ENCODE measurements at places on chromosomes 3 and 15.

DNA sequence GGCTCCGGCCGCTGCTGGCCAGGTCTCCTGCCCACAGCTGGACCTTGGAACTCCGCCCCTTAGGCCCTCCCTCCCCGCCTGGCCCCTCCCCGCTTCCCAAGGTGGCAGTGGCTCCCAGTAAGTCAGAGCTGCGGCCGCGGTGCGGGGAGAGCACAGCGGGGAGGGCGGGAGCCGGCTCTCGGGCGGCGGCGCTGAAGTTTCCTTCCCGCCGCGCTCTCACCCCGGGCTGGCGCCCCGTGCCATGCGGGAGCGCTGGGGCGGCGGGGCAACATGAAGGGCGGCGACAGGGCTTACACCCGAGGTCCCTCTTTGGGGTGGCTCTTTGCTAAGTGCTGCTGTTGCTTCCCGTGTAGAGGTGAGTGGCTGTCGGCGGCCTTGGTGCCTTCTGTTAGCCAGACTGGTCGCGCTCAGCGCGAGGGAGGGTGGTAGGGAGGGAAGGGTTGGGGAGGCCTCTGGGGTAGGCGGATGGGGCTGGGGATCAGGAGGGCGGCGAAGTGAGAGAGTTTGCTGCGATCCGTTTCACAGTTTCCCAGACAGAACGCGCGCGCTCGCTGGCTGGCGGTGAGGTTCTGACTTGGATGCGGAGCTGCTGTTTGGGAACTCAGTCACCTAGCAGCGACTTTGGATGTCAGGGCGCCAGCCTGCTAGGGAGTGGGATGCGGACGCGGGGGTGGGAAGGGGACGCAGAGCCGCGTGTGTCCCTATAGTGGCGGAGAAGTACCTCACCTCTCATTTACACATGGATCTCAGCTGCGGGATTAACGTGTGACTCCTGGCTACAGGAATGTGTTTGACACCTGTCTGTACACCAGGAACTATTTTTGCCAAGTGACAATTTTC is 145.5 kb upstream of the UMPS start:
- DNase-seq: no peak

DNA sequence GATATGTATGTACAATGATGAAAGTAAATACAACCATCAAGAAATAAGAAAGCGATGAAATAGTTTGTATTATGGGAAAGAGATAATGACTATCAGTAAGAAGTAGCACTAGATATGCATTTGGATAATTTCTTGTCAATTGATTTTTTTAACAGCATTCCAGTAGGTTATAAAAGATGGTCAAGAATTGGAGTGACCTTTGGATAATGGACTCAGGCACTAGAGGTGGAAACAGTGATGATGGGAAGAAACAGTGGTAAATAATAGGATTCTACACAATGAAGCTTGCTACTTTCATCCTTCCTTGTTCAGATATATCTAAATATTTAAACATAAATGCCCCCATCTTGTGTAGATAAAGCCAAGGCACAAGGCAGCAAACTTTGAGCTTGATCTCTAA is 101.4 kb downstream of the GBE1 start:
- no peak for DNase-seq

DNA sequence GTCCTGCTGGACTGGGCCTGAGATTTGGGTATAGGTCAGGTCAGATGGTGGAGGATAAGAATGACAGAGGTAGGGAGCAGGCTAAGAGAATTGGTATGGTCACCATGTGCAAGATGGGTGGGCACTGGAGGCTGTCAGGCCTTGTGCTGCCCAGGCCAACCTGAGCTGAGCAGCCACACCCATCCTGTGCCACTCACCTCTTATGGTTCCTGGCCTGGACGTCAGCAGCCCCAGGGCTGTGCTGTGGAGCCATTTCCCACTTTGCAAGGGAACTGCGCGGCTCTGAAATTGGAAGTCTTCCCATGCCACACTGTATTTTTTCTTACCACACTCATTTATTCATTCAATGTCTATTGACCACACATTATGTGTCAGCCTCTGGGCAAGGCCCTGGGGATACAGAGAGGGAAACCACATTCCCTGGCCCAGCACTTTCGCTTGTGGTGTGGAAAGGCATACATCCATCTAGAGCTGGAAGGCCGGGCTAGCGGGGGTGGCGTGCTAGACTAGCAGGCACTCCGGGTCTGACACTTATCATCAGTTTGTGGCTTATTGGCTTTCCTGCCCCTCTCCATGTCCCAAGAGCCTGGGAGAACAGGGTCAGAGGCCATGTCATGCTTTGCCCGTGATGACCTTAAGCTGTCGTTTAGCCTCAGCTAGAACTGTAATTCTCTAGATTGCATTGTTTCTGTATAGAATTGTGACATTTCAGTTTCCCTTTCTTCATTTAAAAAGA is 51.1 kb upstream of the POLG start:
- DNase-seq: peak; percentile 20

DNA sequence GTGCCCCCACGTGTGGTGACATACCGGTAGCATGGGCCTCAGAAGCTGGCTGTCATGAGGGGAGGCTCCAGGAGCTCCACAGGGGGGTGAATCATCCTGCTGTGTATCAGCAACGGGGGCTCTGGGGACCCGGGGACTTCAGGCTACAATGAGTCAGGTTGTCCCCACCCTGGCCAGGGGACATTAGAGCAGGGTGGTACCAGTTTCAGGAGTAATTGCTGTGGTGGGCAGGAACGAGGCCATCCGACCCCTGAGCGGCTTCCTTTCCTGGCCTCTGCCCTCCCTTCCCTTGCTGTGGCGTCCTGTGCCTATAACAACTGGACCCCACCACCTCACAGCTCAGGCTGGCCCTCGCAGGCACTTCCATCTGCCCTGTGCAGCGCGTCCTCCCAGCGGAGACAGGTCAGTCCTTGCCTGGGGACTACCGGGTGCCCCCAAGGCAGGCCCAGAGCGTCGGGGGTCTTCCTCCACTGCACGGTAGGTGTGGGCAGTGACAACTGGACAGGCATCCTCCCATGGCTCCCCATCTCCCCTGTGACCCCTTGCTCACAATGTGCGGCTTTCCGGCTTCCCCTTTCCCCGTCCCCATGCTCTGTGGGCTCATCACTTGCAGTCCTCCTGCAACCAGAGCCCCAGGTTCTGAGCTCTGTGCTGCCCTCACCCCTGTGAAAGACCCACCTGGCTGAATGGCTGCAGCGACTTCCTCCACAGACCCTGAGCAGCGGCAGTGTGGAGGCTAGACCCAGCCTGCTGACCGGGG is 57.0 kb downstream of the KLF15 start:
- no peak for DNase-seq

DNA sequence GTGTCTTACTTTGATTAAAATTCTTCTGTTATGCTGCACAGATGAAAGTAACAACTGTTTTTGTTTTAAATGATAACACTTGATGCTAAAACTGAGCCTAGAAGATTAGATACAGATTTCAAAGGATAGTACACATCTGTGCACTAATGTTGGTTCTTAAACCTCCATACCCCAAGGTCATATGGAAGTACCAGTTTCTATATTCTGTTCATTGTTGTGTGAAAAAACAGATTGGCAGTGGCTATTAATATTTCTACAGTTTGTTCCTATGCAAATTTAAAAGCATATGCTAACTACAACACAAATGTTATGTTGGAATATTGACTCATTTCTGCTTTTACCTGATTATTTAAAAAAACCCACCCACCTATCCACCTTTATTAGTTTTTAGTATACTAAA is 32.0 kb upstream of the GBE1 start:
- no peak for DNase-seq

GRCh38 chr3:151962352-151962751 is 88.9 kb downstream of the SUCNR1 start:
- peak; percentile 59 for DNase-seq

GRCh38 chr3:126857928-126858327 is 125.0 kb upstream of the PLXNA1 start:
- DNase-seq: no peak

DNA sequence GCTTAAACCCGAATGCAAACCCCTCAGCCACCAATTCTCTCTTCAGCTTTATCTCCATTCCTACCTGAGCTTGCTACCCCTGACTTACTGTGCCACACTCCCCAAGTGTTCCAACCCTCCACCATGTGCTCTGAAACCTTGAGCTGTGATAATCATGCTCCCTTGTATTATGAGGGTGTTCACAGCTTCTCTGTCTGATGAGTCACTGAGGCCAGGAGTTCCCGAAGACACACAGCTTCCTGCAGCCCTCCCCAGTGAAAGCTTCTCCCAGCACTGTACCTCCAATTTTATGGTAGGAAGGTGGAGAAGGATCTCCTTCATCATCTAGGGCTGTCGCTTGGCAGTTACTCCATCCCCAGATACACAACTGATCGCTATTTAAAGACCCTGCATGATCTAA is 24.9 kb downstream of the STAC start:
- no peak for DNase-seq

- DNase-seq: peak; percentile 59
Measured at GRCh38 chr15:88334436-88334835, 77.9 kb upstream of the NTRK3 start.

GRCh38 chr3:140499114-140499757 is 178.6 kb upstream of the TRIM42 start:
- DNase-seq: peak; percentile 19

GRCh38 chr3:143935678-143936077 is 35.9 kb upstream of the DIPK2A start:
- DNase-seq: no peak

DNA sequence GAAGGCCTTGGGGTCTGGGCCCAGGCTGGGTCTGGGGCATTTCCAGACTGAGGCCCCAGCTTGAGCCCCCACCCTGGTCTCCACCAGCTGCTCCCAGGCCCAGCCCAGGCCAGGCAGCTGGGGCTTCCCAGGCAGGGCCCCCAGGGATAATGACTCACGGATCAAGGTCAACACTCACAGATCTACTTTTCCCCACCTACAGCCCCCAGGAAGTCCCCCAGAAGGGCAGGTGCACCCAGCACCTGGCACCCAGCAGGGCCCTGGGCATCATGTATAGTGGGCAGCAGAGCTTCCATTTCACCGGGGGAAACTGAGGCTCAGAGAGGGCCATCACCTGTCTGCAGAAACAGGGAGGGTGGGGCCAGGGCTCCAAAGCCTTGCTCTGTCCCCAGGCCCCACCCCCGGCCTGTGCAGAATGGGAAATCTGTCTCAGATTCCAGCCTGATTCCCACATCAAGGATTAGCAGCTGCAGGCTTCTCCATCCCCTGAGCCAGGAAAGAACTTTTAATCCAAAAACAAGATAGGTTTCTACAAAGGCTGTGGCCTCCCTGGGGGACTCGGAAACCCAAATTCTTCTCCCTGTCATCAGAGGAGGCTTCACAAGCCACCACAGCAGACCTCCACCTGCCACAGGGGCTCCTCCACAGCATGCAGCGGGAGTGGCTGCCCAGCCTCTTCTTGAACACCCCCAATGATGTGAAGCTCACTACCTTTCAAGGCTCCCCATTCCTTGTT is 49.8 kb downstream of the IQSEC1 start:
- peak; percentile 48 for DNase-seq

GRCh38 chr3:59877263-59878037 is 827.6 kb upstream of the CFAP20DC start:
- DNase-seq: peak; percentile 80

DNA sequence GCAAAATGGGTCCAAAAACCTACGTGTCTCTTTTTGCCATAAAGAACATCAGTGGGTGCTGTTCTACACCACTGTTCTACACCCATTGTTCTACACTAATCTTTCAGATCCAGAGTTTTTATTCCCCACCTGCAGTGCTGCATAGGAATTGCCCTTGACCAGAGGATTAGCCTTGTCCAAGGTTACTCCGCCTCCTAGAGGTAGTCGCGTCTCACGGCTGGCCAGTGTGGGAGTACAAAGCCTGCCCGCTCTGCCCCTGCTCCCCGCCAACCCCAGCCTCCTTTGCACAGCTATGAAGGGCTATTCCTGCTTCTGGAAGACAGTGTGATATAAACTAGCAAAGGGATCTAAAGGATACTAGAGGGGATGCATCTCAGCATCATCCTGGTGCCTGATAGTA is 222.1 kb upstream of the LMCD1 start:
- no peak for DNase-seq

- no peak for DNase-seq
Measured at GRCh38 chr15:37015451-37015850, 84.9 kb downstream of the MEIS2 start.

DNA sequence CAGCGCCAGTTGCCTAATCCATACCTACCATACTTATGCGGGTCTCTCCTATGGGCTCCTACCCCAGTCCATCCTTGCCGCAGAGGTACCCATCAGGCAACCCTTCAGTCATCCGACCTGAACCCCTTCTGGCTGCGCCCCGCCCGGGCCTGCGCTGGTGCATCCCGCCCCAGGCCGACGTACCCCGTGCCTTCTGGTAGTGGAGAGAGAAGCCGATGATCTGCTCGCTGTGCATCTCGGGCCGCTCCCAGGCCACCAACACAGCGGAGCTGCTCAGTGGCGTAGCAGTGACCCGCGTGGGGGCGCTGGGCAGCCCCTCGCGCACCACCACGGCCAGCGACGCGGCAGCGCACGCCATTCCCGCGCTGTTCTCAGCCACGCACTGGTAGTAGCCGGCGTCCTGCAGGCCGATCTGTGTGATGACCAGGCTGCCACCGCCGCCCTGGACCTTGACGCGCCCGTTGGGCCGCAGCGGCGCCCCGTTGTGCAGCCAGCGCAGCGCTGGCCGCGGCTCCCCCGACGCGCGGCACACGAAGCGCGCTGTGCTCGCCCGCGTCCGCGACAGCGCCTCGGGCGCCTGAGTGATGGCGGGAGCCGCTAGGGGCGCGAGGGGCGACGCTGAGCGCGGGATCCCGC is 17.9 kb upstream of the IGDCC3 start:
- DNase-seq: no peak

DNA sequence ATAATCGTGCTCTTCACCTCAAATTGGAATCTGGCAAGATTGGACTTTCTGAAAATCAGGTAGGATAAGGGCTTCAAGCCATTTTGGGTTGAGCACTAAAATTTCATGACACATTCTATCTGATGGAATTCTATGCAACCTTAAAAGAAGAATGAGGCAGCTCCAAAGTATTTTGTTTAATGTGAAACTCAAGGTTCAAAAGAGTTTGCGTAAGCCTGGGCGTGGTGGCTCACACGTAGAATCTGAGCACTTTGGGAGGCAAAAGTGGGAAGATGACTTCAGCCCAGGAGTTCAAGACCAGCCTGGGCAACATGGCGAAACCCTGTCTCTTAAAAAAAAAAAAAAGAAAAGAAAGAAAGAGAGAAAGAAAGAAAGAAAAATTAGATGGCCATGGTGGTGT is 3.6 kb upstream of the PLA1A start:
- DNase-seq: peak; percentile 26

DNA sequence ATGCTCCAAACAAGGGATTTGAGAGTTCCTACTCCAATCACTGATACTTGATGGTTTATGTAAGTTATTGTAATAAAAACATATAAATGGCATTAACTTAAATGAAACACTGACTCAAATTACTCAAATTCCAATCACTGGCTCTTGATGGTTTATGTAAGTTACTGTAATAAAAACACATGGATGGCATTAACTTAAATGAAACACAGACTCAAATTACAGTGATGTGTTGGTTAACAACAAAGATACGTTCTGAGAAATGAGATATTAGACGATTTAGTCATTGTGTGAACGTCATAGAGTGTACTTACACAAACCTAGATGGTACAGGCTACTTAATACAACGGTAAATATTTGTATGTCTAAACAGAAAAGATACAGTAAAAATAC is 6.6 kb downstream of the MOBP start:
- no peak for DNase-seq

GRCh38 chr3:164897342-164897741 is 181.0 kb downstream of the SI start:
- no peak for DNase-seq
